ENCODE measurements at places on chromosomes 1 and 21.

GRCh38 chr1:190179817-190180216 is 297.8 kb downstream of the BRINP3 start:
- DNase-seq, result no peak

- DNase-seq, result no peak
Measured at GRCh38 chr1:90134175-90134955, 139.5 kb downstream of the ZNF326 start.

GRCh38 chr1:229689273-229689672 is 63.2 kb downstream of the URB2 start:
- DNase-seq, result no peak

DNA sequence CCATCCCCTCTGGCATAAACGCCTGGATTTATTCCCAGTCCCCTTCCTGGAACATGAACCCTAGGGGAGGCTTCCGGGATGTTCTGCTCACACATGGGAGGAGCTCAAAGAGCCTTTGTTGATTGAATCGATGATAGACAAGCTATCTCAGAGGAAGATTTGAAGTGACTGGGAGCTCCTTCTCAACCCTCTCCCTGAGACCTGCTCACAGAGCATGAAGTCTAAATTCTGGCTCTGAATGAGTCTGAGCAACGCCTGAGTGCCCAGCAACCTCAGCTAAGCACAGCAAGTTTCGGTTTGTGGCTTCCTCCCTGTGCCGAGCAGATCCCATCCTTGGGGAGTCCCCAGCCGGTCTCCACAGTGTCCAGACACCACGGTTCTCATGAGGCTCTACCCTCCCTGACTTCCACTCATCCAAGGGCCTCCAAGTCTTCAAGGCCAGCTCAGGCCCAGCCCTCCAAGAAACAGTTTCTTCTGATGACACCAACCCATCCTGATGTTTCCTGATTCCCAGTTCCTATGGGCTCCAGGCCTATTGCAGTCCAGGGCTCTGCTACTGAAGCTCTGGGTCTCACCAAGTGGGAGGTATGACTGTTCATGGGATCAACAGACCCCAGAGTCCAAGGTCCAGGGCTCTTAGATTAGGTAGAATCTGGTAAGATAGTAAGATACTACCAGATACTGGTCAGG is 190.8 kb downstream of the DYRK1A start:
- no peak for DNase-seq

- DNase-seq, result no peak
Measured at GRCh38 chr1:191901651-191902050, 256.6 kb upstream of the RGS18 start.

DNA sequence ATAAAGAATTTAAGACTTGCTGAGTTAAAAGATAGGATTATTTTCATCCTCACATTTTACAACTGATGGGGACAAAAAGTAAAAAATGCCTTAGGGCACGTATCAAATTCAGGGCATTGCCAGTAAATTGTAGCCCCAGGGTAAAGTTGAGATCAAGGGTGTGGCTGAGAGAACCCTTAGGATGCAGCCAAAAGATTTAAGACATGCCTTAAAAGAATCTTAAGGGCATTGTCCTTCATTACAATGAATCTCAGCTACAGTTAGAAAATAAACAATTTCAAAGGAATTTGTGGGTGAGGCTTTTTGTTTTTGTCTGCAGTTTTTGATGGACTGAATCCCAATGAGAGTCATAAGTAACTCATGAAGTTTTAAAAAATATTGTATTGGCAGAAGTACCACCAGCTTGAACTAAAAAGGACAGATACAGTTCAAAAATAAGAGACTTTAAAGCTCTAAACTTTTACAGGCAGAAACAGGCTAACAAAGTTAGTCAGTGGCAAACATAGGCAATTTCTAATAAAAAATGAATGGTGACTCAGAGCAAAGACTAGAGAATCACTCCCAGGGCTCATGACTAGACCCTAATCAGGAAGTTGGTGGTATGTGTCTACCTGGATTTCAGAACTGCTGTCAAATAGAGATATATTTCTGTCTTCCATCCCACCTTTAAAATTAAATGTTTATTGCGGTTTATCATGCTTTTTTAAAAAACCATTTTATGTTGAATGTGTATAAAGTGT is 165.1 kb upstream of the SNX7 start:
- DNase-seq, result no peak

GRCh38 chr1:180178511-180179161 is 24.0 kb downstream of the QSOX1 start:
- no peak for DNase-seq

- no peak for DNase-seq
Measured at GRCh38 chr21:33374080-33374449, 29.1 kb upstream of the IFNGR2 start.

DNA sequence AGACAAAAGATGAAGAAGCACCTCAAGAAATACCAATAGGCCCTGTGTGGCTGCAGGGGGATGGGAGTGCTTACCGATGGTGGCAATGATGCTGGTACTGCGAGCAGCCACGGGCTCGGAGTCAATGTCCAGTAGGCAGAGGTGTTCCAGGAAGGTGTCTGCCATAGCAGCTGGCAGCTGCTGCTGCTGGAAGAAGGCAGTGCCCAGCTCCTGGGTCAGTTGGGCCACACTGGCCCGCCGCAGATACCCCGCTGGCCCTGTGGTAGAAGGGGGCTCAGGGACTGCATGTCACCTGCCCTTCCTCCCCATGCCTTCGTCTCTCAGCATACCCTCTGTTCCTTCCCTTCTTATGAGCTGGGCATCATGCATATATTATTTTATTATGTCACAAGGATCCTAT is 1.2 kb downstream of the PKLR start:
- DNase-seq, result no peak

- DNase-seq, result no peak
Measured at GRCh38 chr1:77076759-77077158, 142.5 kb downstream of the PIGK start.

DNA sequence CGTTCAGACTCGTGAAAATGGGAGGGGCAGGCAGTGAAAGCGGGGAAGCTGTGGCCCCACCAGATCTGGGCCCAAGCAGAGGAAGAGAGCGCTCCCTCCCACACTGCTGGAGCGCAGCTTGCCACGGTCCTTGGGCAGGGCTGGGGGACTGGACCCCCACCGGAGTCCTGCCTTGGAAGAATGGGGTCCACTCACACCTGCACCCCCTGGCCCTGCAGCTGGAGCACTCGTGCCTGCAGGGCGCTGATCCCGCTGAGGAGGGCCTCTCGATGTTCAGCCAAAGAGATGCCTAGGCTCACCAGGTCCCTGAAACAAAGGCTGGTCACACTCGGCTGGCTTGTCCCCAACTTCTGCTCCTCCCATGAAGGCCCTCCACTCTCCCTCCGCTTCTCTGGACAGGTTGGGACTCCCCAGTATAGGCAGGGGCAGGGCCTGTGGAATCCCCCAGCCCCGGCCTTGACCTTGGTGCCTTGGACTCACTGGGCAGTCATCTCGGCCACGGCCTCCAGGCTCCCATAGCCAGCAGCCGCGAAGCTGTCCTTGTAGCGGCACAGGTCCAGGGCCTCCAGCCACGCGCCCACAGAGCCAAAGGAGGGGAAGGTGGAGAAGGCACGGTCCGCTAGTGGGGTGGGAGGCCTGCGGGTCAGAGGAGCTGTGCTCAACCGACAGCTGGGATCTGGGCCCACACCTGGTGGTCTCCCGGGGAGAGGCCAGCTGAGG is 26.0 kb downstream of the CDCA8 start:
- no peak for DNase-seq

GRCh38 chr1:56459260-56459659 is 120.1 kb downstream of the PLPP3 start:
- DNase-seq, result no peak

DNA sequence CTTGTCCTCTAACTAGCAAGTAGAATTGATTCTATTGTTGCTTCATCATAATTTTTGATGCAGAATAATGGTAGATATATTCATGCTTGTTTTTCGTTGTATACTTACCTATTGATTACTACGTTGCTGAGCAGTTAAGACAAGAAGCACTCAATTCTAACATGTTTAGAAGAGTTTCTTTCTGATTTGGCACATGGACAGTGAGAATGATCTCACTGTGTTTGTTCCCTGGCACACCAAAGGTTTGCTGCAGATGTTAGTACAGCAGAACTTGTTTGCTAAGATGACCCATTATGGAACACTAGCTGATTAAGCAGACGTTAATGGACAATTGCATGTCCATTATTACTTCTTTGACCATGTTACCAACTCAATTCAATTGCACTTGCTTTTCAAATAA is 184.7 kb upstream of the SGIP1 start:
- no peak for DNase-seq

- DNase-seq, result no peak
Measured at GRCh38 chr1:3140437-3140836, 71.4 kb downstream of the PRDM16 start.

DNA sequence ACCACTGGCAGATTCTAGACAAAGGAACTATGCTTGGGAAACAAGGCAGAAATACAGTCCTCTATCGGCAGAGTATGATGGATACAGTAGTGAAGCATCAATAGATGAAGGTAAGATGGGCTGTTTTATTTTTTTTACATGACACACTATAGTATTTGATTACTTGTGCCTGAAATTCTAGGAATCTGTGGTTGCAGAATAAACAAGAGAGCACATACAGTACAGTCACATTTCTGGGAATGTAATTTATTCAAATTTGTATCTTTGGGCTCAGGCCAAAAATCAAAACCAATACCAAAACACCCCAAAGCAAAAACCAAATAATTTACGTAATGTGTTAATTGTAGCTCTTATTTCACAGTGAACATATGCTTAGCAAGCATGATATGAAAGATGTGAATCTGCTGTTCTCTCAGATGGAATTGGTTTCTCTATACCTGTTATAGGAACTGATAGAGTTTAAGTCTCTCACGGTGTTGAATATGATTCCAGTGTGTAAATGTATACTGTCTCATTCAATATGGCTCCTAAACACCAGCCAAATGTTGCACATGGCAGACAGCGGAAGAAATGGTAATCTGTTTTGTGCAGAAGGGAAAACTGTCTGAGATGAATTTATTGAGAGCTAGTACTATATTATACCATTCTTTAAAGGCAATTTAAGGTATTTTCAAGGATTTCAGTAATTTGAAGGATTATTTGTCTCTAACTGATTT is 83.3 kb downstream of the SYT14 start:
- DNase-seq, result no peak

GRCh38 chr1:214808845-214809460 is 206.0 kb downstream of the CENPF start:
- no peak for DNase-seq

GRCh38 chr1:192839162-192840066 is 30.6 kb downstream of the RGS2 start:
- DNase-seq, result no peak

- no peak for DNase-seq
Measured at GRCh38 chr1:39154553-39155421, 49.7 kb upstream of the MACF1 start.

DNA sequence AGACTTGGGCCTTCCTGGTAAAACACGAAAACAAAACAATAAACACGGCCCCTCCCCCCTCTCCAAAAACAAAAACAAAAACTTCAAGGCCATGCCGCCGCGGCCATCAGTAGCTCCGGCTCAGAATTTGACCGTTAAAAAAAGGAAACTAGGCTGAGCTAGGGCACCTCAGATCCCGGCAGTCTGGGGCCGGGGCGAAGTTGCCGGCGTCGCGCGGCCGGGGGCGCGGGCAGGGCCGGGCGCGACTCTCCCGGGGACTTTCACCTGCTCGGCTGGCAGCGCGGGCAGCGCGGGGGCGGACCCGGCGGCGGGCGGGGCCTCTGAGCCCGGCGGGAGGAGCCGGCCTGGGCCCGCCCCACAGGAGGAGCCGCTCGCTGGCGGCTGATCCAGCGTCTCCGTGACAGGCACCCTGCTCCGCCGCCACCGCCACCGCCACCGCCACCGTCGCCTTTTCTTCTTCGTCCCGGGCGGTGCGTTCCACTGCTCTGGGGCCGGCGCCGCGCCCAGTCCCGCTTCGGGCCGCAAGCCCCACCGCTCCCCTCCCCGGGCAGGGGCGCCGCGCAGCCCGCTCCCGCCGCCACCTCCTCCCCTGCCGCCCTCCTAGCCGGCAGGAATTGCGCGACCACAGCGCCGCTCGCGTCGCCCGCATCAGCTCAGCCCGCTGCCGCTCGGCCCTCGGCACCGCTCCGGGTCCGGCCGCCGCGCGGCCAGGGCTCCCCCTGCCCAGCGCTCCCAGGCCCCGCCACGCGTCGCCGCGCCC is at the start of gene NOS1AP:
Gene NOS1AP (plus strand): TSS at position 358 of the 760 bp plus-strand sequence. CDS start 487 bp downstream, outside the sequence.
- DNase-seq, result no peak

DNA sequence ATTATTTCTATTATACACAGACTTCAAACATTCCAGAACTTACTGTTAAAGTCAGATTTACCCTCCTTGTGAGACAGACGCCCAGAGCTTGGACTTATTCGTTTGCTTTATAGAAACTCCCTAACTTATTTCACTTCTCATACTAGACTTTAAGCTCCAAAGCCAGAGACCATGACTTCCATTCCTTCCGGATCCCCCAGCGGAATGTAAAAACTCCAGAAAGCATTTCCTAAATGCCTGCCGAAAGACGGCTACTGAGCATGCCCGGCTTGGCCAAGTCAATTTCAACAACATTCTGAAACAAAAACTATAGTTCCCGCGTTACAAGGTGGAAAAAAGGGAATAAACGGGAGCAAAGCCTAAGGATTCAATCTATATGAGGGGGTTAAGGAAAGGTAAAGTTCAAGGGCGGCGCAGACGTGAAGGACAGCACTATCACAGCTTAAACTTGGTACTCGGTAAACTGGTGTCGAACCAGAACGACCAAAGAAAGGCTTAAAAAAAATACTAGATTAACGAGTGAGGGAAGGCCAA is 1.1 kb downstream of the USP48 start:
- no peak for DNase-seq

- DNase-seq, result no peak
Measured at GRCh38 chr1:175373786-175374623, 181.4 kb upstream of the KIAA0040 start.

- DNase-seq, result no peak
Measured at GRCh38 chr1:19708567-19709110, 44.0 kb downstream of the HTR6 start.

DNA sequence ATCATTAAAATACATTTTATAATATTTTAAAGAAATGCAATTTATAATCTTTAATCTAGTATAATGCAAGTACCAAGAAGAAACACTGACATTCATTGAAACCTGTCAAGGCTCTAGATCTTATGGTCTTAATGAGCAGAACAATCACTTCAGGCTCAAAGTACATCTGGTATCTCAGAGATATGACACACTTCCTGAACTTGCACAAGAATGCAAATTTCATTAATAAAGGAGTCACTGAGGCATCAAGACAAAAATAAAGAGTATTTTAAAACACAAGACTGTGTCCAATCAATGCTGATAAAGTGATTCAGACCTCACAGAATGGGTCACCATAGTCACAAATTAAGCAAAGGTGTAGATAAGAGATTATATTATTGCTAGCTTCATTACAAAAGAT is 178.1 kb downstream of the AK5 start:
- DNase-seq, result no peak

All from SIG-M5 (cell line).